ENCODE measurements at places on chromosomes 2 and 18.

GRCh38 chr2:219210196-219210885, 3.8 kb downstream of the ZFAND2B start:
- H3K4me3 ChIP-seq = no peak overlapping the region
- H3K27me3 ChIP-seq = no peaks in the 10 kb centered on the region
- peak overlapping the region; percentile 83 for H3K27ac ChIP-seq
- DNase-seq = no peak

DNA sequence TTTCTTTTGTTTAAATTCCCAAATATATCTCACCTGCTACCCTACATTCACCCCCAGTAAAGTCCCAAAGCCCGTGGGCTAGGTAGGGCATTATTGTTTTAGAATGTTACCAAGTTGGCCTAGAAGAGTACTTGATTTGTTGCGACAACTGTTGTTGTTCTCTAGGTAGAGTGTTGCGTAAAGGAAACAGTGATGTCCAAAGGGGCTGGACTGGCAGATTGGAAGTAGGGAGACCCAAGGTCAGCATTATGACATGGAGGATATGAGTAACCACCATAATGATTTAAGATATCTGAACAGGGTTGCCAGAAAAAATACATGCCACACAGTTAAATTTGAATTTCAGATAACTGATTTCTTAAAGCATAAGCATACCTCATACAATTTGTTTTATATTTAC, 39.2 kb downstream of the SCN1A start:
- H3K36me3 ChIP-seq = no peaks in the 10 kb centered on the region
- H3K27me3 ChIP-seq = no peaks in the 10 kb centered on the region
- no peaks in the 10 kb centered on the region for H3K4me1 ChIP-seq
- H3K27ac ChIP-seq = no peak overlapping the region
- H3K4me3 ChIP-seq = no peak overlapping the region

- H3K36me3 ChIP-seq = no peaks in the 10 kb centered on the region
- no peaks in the 10 kb centered on the region for H3K27me3 ChIP-seq
- H3K4me1 ChIP-seq = no peaks in the 10 kb centered on the region
- no peak for DNase-seq
- no peak overlapping the region for H3K27ac ChIP-seq
Measured at GRCh38 chr2:235908826-235909225, 259.4 kb downstream of the GBX2 start.

GRCh38 chr2:3712424-3712823, 9.0 kb downstream of the DCDC2C start:
- no peak for DNase-seq
- H3K4me1 ChIP-seq = no peaks in the 10 kb centered on the region
- no peaks in the 10 kb centered on the region for H3K36me3 ChIP-seq
- H3K27me3 ChIP-seq = no peaks in the 10 kb centered on the region
- no peak overlapping the region for H3K4me3 ChIP-seq

- H3K4me1 ChIP-seq = no peaks in the 10 kb centered on the region
- no peak overlapping the region for H3K4me3 ChIP-seq
- H3K36me3 ChIP-seq = no peaks in the 10 kb centered on the region
- no peak for DNase-seq
Measured at GRCh38 chr18:59238385-59238784, 18.4 kb downstream of the GRP start.

DNA sequence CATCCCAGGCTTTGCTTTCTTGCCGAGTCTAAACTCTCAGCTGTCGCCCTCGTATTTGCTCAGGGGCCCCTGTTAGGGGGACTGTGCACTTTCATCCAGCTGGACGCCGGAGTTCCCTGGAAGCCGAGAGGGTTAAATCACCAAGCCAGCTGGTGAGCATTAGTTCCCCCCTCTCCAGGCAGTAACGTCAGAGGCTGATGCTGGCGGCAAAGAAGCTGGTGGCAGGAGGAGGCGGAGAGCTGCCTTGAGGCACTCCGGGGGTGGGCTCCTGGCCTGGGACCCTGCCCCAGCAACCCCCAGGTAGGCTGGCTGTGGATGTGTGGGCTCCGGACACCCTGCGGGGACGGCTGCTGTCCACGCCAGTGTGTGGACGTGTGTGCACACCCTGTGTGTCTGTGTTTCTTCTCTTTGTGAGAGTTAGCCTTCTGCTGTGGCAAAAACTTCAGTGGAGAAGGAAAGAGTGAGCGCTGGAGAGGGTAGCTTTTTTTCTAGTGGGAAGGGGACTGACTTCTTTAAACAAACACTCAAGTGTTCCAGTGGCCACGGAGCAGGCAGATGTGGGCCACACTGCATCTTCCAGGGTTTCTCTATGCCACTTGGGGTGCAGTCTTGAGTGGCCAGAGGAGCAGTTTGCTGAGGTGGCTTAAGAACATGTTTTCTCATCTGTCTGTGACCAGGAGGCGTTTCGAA, 84.7 kb downstream of the GLI2 start:
- H3K27ac ChIP-seq = no peak overlapping the region
- H3K27me3 ChIP-seq = no peaks in the 10 kb centered on the region
- no peaks in the 10 kb centered on the region for H3K36me3 ChIP-seq
- H3K4me3 ChIP-seq = no peak overlapping the region

DNA sequence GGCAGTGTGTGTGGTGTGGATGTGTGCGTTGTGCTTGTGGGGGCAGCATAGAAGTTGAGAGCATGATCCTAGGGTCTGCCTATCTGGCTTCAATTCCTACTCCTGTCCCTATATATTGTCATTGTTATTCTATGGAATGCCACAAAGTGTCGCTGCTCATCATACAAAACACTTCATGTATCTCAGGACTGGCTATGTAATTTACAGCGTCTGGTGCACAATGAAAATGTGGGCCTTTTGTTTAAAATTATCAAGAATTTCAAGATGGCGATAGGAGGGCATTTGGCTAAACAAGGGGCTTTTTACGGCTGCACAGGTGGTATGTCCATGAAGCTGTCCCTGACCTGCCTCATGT, 3.4 kb downstream of the SERPINB2 start:
- H3K4me3 ChIP-seq = no peak overlapping the region
- no peak overlapping the region for H3K27ac ChIP-seq
- DNase-seq = no peak
- H3K4me1 ChIP-seq = peaks cover 4% of the 10 kb centered on the region

DNA sequence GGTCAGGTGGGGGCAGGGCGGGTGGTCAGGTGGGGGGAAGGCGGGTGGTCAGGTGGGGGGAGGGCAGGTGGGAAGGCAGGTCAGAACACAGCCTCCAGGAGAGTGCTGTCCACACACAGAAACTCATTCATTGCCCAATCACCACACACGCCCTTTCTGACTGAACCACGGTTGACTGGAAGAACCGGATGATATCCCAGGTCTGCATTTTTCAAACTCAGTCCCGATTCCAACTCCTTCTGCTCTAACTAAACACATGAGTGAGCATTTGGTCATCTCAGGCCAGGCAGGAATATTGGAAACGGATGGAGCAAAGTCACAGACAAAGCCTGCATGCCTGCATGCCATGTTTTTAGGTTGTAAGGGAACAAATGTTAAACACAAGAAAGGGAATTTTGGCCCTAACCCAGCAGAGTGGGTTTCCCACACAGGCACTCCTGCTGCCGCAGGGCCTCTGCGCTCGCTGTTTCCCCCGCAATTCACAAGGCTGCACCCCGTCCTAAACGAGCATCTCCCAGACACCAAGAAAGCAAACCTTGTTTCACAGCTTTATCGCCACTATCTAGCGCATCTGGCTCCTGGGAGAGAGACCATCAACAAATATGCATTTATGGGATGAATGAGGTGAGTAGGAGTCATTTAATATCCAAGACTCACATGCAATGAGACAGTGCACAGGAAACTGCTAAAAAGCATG, 100.1 kb downstream of the ZNF516 start:
- peaks cover 4% of the 10 kb centered on the region for H3K4me1 ChIP-seq
- no peak overlapping the region for H3K4me3 ChIP-seq
- H3K27ac ChIP-seq = no peak overlapping the region
- H3K27me3 ChIP-seq = peaks cover 6% of the 10 kb centered on the region
- no peak for DNase-seq
- H3K36me3 ChIP-seq = no peaks in the 10 kb centered on the region

- H3K27me3 ChIP-seq = no peaks in the 10 kb centered on the region
- H3K4me3 ChIP-seq = no peak overlapping the region
- no peaks in the 10 kb centered on the region for H3K4me1 ChIP-seq
- H3K27ac ChIP-seq = no peak overlapping the region
Measured at GRCh38 chr2:139160836-139161235, 380.6 kb upstream of the NXPH2 start.

DNA sequence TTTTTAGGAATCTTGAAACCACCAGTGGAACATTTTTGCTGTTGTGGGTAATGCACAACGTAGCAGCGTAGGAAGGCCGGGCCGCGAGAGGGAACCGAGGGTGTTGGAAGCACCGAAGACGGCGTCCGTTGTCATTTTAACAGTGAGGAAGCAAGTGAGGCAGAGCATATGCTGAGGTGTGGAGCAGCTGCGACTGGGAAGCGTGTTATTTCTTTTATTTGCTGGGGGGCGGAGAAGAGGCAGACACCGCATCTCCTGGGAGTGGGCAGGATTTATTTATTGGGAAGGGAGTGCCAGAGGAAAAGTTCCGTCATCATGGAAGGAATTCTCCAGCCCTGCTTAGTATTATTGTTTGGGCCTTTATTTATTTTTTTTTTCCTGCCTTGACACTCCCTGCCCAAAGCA, 232.8 kb downstream of the KLHL29 start:
- no peaks in the 10 kb centered on the region for H3K36me3 ChIP-seq
- peaks cover 7% of the 10 kb centered on the region for H3K27me3 ChIP-seq
- H3K4me1 ChIP-seq = peaks cover 7% of the 10 kb centered on the region

DNA sequence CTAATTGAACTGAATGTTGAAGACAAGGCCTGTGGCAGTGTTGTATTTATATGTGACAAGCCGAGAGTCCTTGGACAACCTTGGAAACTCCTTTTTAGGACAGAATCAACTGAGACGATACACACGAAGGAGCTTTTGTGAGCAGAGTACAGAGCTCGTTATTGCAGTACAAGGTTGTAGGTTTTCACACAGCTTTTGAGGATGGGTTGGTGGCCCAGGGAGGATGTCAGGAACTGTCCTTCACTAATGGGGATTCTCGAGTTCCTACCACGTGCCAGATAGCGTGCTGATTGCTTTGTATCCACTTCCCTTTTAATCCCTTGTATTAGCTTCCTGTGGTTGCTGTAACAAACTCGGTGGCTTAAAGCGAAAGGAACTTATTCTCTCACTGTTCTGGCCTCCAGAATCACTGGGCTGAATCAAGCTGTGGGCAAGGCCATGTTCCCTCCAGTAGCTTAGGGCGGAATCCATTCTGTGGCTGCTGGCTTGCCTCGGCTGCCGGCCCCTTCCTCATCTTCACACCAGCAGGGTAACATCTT, 20.2 kb downstream of the INPP4A start:
- H3K4me1 ChIP-seq = peaks cover 82% of the 10 kb centered on the region
- peak overlapping the region; percentile 77 for H3K4me3 ChIP-seq
- H3K36me3 ChIP-seq = peaks cover 22% of the 10 kb centered on the region
- peak; percentile 59 for DNase-seq

- no peak overlapping the region for H3K27ac ChIP-seq
- H3K27me3 ChIP-seq = no peaks in the 10 kb centered on the region
- H3K4me1 ChIP-seq = peaks cover 5% of the 10 kb centered on the region
- DNase-seq = no peak
Measured at GRCh38 chr2:44707945-44708660, 233.4 kb upstream of the SIX3 start.

DNA sequence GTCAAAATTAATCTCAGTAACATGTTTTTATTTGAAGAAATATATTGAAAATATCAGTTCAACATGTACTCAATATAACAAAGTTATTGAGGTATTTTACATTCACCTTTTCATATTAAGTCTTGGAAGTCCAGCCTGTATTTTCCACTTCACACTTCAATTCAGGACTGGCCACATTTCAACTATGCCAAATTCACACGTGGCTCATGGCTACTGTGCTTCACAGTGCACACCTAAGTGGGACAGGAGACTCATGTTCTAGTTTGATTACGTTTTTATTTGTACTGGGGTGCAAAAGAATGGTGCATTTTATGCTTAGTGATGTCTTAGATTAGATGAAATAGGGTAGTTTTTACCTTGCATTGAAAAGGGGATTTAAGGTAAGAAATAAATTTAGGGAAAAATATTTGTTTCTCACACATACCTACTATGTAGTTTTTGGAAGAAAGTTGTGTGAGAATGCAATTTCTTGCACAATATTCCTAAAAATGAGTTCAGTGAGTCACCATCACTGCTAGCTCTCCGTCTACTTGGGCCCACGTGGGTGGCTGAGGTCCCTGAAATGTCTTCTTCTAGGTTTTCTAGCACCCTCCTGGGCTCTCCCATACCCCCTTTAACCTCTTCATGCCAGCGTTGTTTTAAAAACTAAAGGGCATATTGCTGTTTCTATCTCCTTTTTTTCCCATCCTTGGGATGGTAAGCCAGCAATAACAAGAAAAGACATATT, 87.0 kb downstream of the ST6GAL2 start:
- no peak overlapping the region for H3K4me3 ChIP-seq
- no peaks in the 10 kb centered on the region for H3K27me3 ChIP-seq
- no peaks in the 10 kb centered on the region for H3K4me1 ChIP-seq
- H3K36me3 ChIP-seq = no peaks in the 10 kb centered on the region
- DNase-seq = no peak

GRCh38 chr2:160332318-160332717, 132.2 kb upstream of the ITGB6 start:
- DNase-seq = no peak
- no peaks in the 10 kb centered on the region for H3K27me3 ChIP-seq
- no peak overlapping the region for H3K4me3 ChIP-seq

Measured in activated T-helper 2 cell treated with anti-CD3 and anti-CD28 coated beads, Interferon-gamma antibody, Interleukin-2, Interleukin-4, amounts not matched to agents 10 μg/mL and 5 μg/mL and 100 μg/mL, durations not matched to agents 14 hours and 24 hours and 36 hours (primary cell).